ENCODE measurements at places on chromosomes 5 and 9.

DNA sequence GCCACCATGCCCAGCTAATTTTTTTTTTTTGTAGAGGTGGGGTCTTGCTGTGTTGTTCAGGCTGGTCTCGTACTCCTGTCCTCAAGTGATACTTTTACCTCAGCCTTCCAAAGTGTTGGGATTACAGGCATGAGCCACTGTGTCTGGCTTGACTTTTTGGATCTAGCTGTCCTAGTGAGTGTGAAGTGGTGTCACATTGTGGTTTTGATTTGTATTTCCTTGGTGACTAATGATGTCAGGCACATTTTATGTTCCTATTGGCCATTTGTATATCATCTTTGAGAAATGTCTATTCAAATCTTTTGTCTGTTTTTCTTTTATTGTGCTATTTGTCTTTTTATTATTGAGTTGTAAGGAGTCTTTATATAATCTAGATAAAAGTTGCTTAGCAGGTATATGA is 53.5 kb upstream of the MCCC2 start:
- no peak for DNase-seq

DNA sequence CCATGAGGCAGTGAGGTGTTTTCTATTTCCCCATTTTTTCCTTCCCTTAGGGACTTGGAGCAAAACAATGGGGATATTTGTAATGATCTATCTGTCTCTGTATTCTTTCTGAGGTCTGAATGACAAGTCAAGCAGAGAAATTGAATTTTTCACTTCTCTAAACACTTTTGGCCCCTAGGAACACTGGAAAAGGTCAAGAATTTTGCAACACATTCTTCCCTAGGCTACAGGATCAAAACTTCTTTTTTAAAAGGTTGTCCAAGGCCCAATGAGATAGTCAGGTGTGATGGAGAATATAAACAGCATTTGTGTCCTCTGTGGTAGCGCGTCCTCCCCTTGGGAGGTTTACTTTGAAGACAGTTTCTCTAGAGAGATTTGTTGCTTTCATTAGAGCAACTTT is 620.5 kb downstream of the TLR4 start:
- no peak for DNase-seq

- DNase-seq = no peak
Observed at GRCh38 chr5:175745210-175745609, 87.3 kb downstream of the HRH2 start.

- no peak for DNase-seq
Observed at GRCh38 chr5:71828291-71829040, 109.4 kb downstream of the CARTPT start.

- DNase-seq = peak; percentile 39
Observed at GRCh38 chr9:69573651-69574050, 98.5 kb downstream of the APBA1 start.

GRCh38 chr9:4784403-4784802 is 8.3 kb upstream of the RCL1 start:
- no peak for DNase-seq

DNA sequence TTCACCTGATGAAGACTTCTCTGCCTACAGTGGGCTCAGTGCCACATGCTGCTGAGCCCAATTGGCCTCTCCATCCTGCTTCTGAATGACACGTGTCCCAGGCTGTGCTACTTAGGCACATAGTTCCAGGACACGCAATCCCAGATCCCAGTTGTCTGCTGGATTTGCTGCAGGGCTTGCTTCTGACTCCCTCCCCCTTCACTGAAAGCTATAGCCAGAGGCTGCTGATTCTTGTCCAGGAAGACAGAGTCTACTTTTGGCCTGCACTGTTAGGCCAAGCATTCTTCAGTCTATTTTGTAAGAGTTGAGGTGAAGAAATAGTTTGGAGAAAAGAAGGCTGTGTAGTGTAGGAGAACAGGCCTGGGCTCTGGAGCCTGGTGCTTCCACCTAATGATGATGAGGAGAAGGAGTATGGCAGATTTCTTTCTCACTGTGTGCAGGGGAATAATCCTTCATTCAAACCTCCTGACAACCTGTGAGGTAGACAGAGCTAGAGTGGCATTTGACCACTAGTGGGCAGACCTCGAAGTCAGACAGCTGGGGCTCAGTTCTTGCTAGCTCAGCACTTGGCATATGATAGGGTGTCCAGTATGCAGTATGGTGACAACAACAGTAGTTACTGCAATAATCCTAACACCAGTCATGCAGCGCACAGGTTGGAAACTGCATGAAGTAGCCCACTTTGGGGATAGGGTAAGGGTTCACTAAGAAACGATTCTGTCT is 19.5 kb upstream of the ASPN start:
- peak; percentile 21 for DNase-seq

DNA sequence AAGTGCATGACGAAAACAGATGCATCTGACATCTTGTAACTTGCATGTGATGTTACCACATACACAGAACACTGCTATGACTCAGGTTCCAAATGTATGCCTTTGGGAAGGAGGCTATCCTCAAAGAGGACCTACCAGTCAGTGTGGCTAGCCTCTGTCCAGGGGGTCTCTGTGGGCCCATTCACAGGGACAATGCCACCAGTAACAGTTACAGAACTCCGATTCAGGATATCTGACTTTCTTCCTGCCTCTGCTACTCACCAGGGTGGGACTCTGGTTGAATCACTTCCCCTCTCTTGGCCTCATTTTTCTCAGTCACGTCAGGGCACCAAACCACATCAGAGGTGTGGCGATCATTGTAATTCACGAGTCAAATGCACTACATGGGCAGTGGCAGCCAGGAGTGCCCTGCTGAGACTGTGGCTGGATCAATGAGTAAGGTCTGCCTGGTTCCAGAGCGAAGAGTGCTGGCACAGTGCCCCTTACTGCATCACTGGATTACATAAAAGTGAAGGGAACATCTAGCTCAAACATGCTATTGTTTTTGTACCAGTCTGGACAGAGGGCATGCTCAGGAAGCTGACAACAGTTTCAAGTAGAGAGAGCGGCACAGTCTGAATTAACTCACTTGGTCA is 13.2 kb downstream of the ATOX1 start:
- peak; percentile 86 for DNase-seq

GRCh38 chr5:80116465-80116864 is 81.3 kb downstream of the THBS4 start:
- DNase-seq = no peak

- DNase-seq = no peak
Observed at GRCh38 chr9:11542781-11543180, 930.0 kb upstream of the PTPRD start.

DNA sequence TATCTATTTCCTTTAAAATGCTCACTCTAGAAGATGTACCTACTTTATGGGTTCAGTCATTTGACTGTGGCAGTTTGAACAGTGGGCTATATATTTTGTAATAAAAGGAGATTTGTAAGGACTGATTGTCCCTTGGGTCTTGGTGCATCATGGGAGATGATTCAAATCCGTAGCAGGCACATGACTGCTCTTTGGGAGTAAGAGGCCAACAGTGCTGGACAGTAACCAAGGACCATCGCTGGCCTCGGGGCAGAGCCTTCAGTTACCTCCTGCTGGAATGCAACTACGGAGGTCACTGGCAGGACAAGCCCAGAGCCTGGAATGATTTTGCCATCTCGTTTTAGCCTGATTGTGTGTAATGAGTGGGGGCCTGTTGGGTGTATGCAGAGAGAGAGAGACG is 7.0 kb upstream of the MAMDC2 start:
- DNase-seq = no peak
